ENCODE measurements at places on chromosomes 16 and 17. TPM values are rescaled to one million over a fixed set of nuclear protein-coding genes. Genes with fewer than 3 reads are reported as not detected.

GRCh38 chr17:71759422-71760060 is 361.3 kb upstream of the SOX9 start:
- no peak for DNase-seq

DNA sequence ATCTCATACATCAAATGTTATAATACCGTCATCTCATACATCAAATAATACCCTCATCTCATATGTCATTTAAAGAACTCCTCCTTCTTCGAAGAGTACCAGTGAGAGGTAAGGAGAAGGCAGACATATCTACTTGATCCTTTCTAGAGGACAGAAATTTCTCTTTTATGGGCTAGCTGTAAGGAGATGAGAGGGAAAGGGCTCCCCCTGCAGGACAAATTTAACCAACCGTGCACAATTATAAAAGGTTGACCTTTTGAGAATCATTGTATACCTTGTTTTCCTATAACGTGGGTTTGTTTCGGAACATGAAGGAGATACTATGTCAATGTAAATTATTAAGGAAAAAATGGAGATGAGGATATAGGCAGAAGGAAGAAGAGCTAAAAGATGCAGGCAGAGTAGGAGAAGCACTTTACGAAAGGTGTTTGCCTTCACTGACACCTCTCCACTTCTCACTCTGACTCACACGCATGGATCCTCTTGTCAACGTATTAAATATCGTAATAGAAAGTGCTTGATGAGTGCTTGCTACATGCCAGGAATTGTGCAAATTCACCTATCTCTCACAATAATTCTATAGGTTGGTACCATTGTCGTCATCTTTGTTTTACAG is 465.9 kb upstream of the ERCC4 start:
- DNase-seq: no peak

DNA sequence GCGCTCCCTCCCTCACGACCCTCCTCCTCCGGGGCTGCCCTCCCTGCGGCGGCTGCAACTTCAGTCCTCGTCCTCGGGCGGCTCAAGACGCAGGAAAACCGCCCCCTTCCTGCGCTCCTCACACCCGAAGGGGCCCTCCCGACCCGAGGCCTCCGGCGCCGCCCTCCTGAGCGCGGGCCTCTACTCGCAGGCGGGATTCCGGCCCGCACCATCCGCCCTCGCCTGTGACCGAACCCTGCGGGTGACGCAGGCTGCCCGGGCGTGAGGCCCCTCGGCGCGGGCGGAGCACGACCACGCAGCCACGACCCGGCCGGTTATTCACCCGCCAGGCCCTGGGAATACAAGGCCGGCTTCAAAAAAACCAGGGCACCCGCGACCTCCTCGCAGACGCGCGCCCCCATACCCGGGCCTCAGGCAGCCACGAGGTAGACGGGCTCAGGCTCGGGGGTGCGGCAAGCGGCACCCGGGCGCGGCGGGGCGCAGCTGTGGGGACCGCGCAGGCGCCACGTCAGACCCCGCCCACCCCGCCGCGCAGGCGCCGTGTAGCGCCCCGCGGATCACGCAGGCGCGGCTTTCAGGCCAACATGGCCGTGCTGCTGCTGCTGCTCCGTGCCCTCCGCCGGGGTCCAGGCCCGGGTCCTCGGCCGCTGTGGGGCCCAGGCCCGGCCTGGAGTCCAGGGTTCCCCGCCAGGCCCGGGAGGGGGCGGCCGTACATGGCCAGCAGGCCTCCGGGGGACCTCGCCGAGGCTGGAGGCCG is at the start of gene SPG7:
Gene SPG7 (plus strand): TSS at position 570 of the 757 bp plus-strand sequence. CDS start 15 bp downstream, at position 585.
- peak; percentile 77 for DNase-seq

The GAN gene
- 2.1 TPM for polyA plus RNA-seq

GRCh38 chr17:59105852-59106462 is 723 bp downstream of the TRIM37 start:
- no peak for DNase-seq

The TP53TG3D gene
- polyA plus RNA-seq: 0.89 TPM

DNA sequence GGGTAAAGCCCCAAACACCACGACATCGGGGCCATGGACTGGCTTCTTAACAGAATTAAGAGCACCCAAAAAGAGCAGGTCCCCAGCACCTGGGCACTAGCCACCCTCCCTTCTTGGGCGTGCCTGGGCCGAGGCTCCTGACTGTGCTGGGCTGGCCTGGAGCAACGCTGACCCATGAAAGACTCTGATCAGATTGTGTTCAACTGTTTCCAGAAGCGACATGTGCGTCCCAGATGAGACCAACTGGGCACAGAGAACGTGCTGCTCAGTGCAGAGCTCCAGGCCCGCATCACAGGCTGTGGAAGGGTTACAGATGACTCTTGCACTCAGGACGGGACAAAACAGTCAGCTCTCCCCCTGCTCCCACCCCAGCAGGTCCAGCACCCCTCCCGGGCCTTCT is 100.7 kb downstream of the KCNJ12 start:
- DNase-seq: no peak

- DNase-seq: no peak
These were observed 7.4 kb downstream of the PRCD start for GRCh38 chr17:76547183-76547641.

DNA sequence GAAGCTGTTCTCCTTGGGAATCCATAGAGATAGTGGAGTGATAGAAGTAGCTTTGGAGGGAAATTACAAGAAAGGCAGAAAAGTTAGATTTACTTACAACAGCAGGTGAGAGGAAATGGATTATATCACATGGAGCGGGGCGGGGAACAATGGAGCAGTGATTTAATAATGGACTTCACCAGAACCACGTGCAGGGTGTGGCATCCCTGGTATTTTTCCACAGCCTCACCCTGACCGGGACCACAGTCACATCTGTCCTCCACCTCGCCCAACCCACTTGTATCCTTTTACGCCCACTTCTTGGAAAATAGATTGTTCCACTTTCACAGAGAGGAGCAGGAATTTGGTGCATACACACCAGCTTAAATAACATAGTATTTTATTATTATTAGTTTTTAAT is 15.9 kb upstream of the CYB5B start:
- no peak for DNase-seq

- DNase-seq: no peak
These were observed 181.5 kb upstream of the GSE1 start for GRCh38 chr16:85431431-85432124.

The LRRC75A gene
- polyA plus RNA-seq: 4.7 TPM

DNA sequence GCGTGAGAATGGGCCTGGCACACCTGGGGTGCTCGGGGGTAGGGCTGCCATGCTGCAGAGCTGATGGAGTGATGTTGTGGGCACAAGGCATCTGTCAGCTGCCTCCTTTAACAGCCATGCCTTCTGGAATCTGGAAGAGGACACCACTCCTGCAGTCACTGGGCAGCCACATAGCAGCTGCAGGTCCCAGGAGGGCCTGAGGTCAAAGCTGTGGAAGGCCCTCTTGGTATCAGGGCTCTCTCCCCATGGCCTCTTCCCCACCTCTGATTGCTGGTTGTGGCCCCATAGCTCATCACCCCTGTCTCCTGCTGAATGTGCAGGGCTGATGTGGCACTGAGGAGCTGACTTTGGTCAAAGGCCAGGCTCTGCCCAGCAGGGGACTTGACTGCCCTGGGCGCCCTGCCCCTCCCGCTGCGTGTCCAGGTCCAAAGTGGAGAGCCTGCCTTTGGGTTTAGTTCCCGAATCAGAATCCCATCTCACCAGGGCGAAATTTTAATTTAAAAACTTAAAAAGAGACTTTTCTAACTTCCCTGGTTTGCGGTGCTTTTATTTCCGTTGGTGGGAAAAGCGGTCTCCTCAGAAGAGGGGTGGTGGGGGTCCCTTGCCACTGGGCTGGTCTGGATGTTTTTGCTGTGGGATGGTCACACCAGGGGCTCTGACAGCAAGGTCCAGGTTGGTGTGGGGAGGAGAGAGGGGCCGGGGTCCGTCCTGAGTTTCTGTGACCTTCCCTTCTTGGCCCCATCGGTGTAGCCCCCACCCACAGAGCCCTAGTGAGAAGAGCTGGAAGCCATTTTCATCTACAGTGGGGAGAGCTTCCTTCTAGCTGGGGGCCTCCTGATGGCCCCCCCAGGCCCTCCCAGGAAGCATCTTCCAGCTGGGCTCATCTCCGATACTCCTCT is 5.9 kb downstream of the UBALD2 start:
- no peak for DNase-seq

The MMP28 gene
- polyA plus RNA-seq: 1.4 TPM

The PRSS36 gene
- polyA plus RNA-seq: 1.4 TPM

DNA sequence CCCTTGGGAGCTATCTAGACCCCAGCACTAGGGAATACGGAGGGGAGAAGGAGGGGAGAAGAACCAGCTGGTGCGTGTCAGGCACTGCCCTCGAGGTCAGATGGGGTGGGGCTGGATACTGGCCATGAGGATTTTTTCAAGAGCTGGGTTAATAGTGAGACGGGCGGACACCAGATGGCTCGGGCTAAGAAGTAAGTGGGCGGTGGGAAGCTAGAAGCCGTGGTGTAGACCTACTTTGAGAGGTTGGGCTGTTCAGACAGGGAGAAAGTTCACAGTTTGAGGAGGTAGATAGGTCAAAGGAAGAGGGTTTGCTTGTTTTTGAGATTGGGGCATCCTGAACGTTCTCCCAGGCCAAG is 303.8 kb downstream of the SEC14L1 start:
- DNase-seq: no peak

- DNase-seq: no peak
These were observed 2.7 kb downstream of the TRPV2 start for GRCh38 chr17:16417896-16418684.

DNA sequence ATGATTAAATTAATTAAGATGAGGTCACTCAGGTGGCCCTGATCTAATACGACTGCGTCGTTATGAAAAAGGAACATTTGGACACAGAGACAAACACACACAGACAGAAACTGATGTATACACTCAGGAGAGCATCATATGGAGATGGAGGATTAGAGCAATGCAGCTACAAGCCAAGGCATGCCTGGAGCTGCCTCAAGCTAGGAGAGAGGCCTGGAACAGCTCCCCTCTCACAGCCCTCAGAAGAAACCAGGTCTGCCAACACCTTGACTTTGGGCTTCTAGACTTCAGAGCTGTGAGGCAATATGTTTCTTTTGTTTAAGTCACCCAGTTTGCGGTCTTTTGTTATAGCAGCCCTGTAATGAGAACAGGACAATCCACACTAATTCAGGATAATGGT is 318.9 kb downstream of the HS3ST3B1 start:
- DNase-seq: no peak

GRCh38 chr16:4094127-4094773 is 22.0 kb downstream of the ADCY9 start:
- no peak for DNase-seq

The CLDN7 gene
- 37.3 TPM for polyA plus RNA-seq

The AOC2 gene
- polyA plus RNA-seq: 0.74 TPM

DNA sequence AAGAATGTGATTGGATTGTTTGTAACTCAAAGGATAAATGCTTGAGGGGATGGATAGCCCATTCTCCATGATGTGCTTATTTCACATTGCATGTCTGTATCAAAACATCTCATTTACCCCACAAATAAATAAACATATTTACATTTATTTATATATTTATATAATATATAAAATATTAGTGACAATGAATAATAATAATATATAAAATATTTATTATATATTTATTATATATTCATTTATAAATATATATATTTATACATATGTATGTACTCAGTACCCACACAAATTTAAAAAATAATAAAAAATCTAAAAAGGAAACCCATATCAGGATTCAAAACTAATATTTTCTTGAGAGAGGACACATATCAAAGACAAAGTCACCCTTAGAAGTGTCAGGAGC is 429.9 kb downstream of the KCNJ2 start:
- no peak for DNase-seq

The TPPP3 gene
- 58.7 TPM for polyA plus RNA-seq

The SLC13A2 gene
- polyA plus RNA-seq: 15.6 TPM

The TBC1D3I gene
- polyA plus RNA-seq: not detected

The OR1F1 gene
- polyA plus RNA-seq: not detected

GRCh38 chr16:28067604-28068379 is 4.3 kb upstream of the GSG1L start:
- no peak for DNase-seq

- no peak for DNase-seq
These were observed 5.4 kb upstream of the G6PC1 start for GRCh38 chr17:42895185-42895555.

DNA sequence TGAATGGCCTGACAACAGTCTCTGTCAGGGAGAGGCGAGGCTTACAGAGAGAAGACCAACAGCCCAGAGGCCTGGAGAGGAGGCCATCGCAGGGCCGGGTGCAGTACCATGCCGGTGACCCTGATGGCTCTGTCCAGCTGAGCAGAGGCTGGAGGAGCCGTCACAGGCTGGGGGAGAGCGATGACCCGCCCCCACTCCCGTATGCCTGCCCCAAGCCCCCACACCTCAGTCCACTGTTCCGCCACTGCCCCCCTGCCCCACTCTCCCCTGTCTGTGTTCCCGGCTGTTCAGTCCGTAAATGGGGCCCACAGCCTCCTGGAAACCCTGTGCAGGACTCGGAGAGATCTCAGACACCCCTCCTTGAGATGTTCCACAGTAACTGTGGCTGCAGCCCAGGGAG is 12.8 kb upstream of the FAM83G start:
- DNase-seq: no peak

DNA sequence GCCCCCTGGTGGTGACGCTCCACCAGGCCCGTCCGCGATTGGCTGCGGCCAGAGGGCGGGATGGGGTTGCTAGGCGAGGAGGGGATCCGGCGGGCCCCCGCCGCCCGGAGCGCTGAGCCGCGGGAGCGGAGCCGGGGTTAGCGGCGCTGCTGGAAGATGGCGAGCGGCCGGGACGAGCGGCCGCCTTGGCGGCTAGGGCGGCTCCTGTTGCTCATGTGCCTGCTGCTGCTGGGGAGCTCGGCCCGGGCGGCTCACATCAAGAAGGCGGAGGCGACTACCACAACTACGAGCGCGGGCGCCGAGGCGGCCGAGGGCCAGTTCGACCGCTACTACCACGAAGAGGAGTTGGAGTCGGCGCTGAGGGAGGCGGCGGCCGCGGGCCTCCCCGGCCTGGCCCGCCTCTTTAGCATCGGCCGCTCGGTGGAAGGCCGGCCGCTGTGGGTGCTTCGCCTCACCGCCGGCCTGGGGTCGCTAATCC is at the start of gene CPD:
Gene CPD (plus strand): TSS at position 103 of the 478 bp plus-strand sequence. CDS start 54 bp downstream, at position 157.
- DNase-seq: no peak

DNA sequence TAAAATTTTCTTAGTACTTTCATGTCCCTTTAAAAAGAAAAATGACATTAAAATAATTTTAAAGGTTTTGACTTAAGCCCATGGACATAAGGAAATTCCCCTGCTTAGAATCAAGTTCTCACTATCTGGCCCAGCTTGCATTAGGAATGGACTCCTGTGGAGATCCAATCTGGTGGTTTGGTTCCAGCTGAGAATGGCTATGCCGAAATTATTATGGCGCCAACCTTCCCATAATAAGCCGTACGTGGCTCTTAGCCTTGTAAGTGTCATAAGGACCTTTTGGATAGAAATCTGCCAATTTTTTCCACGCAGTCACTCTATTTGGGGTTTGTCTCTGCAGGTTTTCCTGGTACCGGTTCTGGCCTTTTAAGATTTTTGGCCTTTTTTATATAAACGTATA is 262.1 kb upstream of the MAF start:
- DNase-seq: no peak

The CD7 gene
- 0.43 TPM for polyA plus RNA-seq
